Uterine smooth muscle cell (primary cell): ENCODE measurements at places on chromosomes 5 and 9. TPM values are rescaled to one million over a fixed set of nuclear protein-coding genes. Genes with fewer than 3 reads are reported as not detected.

Gene PCDH12
- under 0.01 and 0.11 TPM in 2 replicates for total RNA-seq

Gene SLC6A3
- total RNA-seq = not detected in 2 replicates

Gene SLC45A2
- under 0.01 TPM in 2 replicates for total RNA-seq

Gene C9orf78
- 39.0 and 53.2 TPM in 2 replicates for total RNA-seq

Gene FAM153A
- 0.62 TPM in 1 of 2 replicates, not detected in the other for total RNA-seq

Gene AK8
- 0.11 and 0.75 TPM in 2 replicates for total RNA-seq
